Activated CD4-positive, CD25-positive, alpha-beta regulatory T cell treated with anti-CD3 and anti-CD28 coated beads, Interleukin-2, amount 50 U/mL, for 24 hours (primary cell): ENCODE measurements at places on chromosomes 1 and 21.

DNA sequence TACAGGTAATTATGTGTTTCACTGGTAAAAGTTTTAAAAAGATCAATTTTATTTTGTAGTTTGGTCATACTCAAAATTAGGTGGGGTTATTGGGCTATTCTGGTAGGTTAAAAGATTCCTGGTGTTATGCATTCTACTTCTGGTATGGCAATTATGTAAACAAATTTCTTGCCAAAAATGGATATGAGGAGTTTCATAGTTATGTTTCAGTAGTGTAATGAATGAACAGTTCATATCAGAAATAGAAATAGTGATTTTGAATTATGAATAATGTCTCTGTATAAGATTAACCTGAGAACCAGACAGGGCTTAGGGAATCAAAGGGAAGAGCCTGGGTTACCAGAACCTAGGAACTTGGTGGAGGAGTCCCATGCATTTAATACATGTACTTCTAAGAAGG lies 15.9 kb downstream of the ATF6 start:
- ATAC-seq: no peak

DNA sequence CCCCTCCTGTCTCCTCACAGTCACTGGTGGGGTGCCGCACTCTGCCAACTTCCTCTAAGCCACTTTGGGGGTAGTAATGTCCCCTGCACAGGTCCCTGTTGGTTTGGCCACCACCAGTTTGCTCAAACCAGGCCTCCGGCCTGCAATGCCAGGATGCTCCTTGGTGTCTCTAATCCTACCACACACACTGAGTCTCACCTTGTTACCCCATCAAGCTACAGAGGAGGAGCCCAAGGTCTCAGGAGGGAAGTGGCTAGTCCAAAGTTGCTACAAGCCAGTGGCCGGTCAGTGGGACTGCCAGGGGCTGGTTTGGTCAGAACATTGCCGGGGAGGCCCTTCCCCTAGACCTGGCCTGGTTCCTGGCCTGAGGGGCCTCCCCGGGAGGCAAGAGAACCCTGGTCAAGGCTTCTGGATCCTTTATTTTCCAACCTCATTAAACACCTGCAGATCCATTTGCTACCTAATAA lies 21.5 kb upstream of the LRP8 start:
- ATAC-seq: no peak

DNA sequence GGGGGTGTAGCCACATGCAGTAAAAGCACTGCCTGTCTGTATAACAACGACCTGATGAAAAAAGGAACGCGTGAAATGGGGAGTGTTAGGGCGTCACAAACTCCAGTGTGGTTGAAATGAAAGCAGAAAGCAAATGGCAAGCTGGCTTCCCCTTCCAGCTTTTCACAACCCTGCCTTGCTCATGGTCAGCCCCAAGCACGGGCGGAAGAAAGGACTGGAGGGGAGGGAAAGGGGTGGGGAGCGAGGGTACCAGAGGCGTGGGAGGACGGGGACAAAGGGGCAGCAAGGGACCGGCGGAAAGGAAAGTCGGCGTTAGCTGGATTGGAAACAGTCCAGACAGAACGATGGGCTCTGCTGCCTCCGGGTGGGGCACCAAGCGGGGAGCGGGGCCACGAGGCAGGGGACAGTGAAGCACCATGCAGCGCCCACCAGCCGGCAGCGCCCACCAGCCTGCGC lies 9.6 kb downstream of the VPS26C start:
- no peak for ATAC-seq

DNA sequence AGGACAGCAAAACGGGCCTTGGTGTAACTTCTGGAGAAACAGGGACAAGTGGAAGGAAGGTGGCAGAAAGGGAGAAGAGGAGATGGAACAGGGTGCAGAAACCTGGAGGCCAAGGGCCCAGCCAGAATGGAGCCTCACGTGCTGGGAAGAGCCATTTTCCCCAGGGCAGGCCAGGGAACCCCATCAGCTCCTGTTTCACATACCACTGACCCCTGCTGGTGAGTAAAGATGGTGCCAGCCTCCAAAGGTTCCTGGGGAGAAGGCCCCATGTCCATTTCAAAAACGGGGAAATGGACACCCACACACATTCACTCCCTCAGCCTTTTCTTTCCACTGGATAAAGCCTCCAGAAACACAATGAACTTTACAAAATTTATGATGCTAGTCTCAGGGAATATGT lies 57.6 kb upstream of the JUN start:
- ATAC-seq: no peak

- ATAC-seq: no peak
These were observed 187.8 kb upstream of the OLFM3 start for GRCh38 chr1:102184477-102184876.

GRCh38 chr1:3490046-3490745 lies 35.7 kb downstream of the ARHGEF16 start:
- no peak for ATAC-seq

DNA sequence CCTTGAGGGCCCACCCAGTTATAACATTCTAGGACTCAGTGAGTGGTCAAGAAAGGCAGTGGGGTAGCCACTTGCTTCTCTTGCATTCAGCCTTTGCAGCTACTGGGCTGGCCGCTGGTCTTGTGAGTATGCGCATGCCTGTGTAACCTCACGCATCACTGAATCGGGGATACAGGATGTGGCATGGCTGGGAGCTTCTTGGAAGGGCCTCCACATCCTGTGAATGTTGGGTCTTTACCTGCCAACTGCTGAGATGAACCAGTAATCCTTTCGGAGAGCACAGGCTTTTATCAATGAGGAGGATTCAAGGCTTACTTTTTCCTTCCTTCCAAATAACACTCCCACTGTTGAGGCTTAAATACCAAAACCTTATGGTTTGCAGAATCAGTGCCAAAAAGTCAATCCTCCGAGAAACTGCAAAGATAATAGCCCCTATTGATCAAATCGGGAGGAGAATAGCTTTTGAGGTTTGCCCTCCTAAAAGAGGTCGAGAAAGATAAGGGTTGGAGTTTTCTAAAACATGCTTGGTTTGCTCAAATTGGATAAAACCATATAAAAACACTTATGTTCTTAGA lies 198.9 kb upstream of the UBE2U start:
- ATAC-seq: no peak

- ATAC-seq: no peak
These were observed 94.9 kb upstream of the IGSF21 start for GRCh38 chr1:18012686-18013085.

- no peak for ATAC-seq
These were observed 244.5 kb downstream of the NEGR1 start for GRCh38 chr1:72037745-72038343.

- peak; percentile 87 for ATAC-seq
These were observed 46.8 kb upstream of the A3GALT2 start for GRCh38 chr1:33367485-33368405.

DNA sequence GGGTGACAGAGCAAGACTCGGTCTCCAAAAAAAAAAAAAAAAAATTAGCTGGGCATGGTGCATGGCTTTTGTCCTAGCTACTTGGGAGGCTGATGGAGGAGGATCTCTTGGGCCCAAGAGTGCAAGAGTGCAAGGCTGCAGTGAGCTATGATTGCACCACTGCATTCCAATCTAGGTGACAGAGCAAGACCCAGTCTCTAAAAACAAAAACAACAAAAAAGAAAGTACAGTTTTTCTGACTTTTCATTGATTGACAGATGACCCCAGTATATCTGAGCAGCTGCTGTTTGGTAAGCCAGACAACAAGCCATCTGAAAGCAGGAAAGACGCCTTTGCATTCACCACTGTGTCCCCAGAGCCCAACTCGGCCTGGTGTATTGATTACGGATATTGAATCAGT lies 10.9 kb upstream of the DPT start:
- ATAC-seq: no peak

DNA sequence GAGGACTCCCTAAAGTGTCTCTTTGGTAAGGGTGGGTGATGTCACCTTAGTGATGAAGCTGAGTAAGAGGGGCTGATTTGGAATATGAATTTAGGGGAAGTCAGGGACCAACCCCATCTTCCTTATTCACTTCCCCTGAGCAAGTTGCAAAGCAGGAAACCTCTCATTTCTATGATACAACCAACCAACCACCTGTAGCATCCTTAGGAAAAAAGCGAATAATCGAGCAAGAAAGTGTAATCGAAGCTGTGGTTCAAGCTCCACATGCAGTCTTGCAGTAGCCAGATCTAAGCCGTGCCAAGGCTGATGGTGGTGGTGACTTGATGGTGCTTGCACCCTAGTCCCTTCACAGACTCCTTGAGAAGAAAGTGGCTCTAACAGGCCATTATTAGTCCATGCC lies 3.2 kb downstream of the TEX35 start:
- ATAC-seq: no peak

- ATAC-seq: no peak
These were observed 680 bp downstream of the MAGOH start for GRCh38 chr1:53237638-53238037.

DNA sequence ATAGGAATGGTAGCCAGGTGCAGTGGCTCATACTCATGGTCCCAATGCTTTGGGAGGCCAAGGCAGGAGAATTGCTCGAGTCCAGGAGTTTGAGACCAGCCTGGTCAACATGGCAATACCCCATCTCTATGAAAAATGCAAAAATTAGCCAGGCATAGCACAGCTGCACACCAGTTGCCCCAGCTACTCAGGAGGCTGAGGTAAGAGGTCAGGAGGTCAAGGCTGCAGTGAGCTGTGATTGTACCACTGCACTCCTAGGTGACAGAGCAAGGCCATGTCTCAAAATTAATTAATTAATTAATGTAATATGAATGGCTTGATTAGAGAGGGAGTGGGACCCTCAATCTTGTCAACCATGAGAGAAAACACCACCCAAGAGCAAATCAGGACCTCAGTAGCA lies 198.7 kb upstream of the DUSP10 start:
- ATAC-seq: no peak

- ATAC-seq: no peak
These were observed 31.0 kb upstream of the LHX4 start for GRCh38 chr1:180199018-180199417.

DNA sequence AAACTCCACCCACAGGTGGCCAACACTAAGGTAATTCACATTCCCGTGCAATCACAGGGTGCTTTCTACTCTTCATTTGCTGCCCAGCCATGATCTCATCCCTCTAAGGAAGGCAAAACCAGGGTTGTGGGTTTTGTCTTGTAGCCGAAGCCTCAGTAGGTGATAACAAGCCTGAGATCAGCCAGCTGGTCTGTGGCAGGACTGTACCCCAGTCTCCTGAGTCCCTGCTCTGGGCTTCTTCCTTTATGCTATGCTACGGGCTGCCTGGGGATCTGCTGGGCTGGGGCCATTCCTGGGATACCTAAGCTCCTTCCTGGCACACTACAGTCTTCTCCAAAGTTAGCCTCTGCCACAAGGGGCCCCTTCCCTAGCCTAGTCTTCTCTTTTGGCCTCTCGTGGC lies 9.8 kb downstream of the PPFIA4 start:
- ATAC-seq: no peak

DNA sequence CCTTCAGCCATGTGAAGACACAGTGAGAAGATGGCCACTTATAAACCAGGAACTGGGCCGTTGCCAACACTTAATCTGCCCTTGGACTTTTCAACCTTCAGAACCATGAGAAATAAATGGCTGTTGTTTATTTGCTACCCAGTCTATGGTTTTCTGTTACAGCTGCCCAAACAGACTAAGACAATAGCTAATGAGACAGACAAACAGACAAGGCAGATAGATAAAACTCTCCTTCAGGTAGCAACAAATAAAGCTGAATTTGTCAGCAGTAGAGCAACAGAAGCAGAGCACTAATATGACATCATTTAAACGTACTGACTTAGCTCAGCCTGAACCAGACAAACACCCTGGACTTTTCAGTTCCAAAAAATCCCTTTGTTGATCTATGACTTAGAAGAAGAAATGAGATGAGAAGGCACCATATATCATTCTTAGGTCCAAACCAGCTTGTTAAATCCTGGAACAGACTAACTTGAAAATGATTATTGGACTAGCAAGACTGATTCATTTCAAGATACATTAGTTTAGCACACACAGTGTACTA lies 27.0 kb downstream of the ZZZ3 start:
- no peak for ATAC-seq

DNA sequence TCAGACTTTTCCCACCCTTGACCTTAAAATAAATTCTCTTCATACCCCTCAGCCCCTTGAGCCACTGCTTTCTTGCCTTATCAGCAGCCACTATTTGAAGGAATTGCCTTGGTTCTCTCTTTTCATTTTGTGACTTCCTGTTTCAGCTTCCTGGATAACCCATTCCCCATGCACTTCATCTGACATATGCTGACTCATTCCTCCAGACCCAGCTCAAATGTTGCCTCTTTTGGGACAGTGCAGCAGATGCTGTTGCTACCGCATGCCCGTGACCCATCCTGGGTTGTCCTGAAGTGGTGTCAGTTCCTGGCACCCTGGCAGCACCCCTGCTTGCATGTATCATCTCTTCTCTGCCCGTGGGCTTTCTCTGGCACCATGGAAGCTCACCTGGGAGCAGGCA lies 496.1 kb downstream of the PTPRU start:
- no peak for ATAC-seq

DNA sequence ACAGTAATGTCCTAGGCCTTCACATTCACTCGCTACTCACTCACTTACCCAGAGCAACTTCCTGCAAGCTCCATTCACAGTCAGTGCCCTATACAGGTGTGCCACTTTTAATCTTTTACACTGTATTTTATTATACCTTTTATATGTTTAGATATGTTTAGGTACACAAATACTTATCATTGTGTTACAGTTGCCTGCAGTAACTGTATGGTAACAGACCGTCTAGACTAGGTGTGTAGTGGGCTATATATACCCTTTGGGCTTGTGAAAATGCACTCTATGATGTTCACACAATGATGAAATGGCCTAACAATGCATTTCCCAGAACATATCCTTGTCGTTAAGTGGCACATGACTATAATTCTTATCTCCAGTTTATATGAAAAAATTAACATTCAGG lies 204.5 kb upstream of the HMCN1 start:
- ATAC-seq: no peak

GRCh38 chr21:43191521-43191920 lies 22.7 kb downstream of the CRYAA start:
- ATAC-seq: no peak

DNA sequence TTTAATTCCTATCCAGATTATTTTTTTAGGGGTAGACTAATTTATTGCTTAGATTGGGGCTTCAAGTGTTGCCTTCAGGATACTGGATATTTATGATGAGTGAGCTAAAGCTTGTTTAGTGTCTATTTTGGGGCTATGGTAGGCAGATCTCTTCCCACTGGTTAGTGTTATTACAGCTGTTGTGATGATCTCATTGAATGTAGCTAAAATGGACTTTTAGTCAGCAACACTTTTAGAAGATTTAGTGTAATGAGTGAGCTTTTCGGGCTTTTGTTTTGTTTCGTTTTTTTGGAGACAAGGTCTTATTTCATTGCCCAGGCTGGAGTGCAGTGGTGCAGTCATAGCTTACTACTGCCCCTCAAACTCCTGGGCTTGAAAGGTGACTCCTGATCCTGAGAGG lies 14.2 kb downstream of the THRAP3 start:
- no peak for ATAC-seq

DNA sequence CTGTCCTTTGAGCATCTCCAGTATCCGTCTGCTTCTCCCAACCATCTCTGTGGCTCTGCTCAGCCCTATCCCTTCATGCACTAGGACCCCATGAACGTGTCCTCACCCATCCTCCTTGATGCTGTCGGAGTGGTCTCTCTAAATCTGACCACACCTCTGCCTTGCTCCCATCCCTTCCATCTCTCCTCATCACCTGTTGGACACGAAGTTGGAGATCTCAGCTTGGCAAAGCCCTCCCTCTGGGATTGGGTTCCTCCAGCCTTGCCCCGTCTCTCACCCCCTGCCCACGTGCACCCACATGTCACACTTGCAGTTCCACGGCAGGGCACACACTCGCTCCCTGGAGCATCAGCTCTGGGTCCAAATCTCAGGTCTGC lies 135.7 kb downstream of the ACTL8 start:
- no peak for ATAC-seq
